ENCODE measurements at places on chromosomes 7 and 10. TPM values are rescaled to one million over a fixed set of nuclear protein-coding genes. Genes with fewer than 3 reads are reported as not detected.

Gene PALD1
- total RNA-seq: 0.56 TPM

Gene GIMAP4
- 0.56 TPM for total RNA-seq

Gene BICC1
- 92.6 TPM for total RNA-seq

Gene LIPF
- not detected for total RNA-seq

Gene AKR1D1
- total RNA-seq: not detected

Gene TRIL
- total RNA-seq: 0.56 TPM

Gene DRGX
- total RNA-seq: not detected

Gene SPDYE8
- not detected for total RNA-seq

Gene UCMA
- total RNA-seq: not detected

Gene CALHM2
- total RNA-seq: 15.0 TPM

Gene ERVW-1
- total RNA-seq: not detected

Gene EN2
- total RNA-seq: not detected

Gene AGBL3
- 0.96 TPM for total RNA-seq

Gene GALNT17
- total RNA-seq: not detected

Gene MRC1
- total RNA-seq: 0.19 TPM

Gene MYO3A
- total RNA-seq: not detected

Gene LRRTM3
- under 0.01 TPM for total RNA-seq

Gene CPED1
- 52.1 TPM for total RNA-seq

Gene CPVL
- total RNA-seq: 0.58 TPM

Gene CRHR2
- total RNA-seq: not detected

Gene MBL2
- not detected for total RNA-seq

Gene MUC3A
- total RNA-seq: not detected

Gene MPP7
- total RNA-seq: 0.38 TPM

Gene ABCB1
- total RNA-seq: 2.0 TPM

Gene PIP
- total RNA-seq: 0.38 TPM

Gene ZNF365
- 3.3 TPM for total RNA-seq

Gene IGFBP1
- total RNA-seq: 1.2 TPM

Gene RNF148
- 0.28 TPM for total RNA-seq

Gene PVRIG
- 0.19 TPM for total RNA-seq

Gene OR9A2
- not detected for total RNA-seq

Gene KRIT1
- total RNA-seq: 30.3 TPM

Gene LMOD2
- total RNA-seq: not detected

Gene MEOX2
- 43.3 TPM for total RNA-seq

Gene CYP3A7
- total RNA-seq: not detected

Gene FKBP6
- not detected for total RNA-seq

Gene CDK5
- 18.9 TPM for total RNA-seq

Gene TAS2R39
- not detected for total RNA-seq

Gene VWDE
- 0.19 TPM for total RNA-seq

Gene HEPACAM2
- 0.28 TPM for total RNA-seq

Gene CRTAC1
- total RNA-seq: 0.28 TPM

Gene SLC18A3
- under 0.01 TPM for total RNA-seq

Gene IFIT1B
- not detected for total RNA-seq

Gene TM9SF3
- total RNA-seq: 197 TPM

Gene AGMO
- total RNA-seq: 6.2 TPM

Gene MYH16
- total RNA-seq: not detected

Gene SCIN
- 0.56 TPM for total RNA-seq

Gene CHAT
- not detected for total RNA-seq

Gene RBM20
- total RNA-seq: 0.19 TPM

Gene ANXA8
- 0.19 TPM for total RNA-seq

Gene SH2B2
- total RNA-seq: 1.2 TPM

Gene CXCL12
- total RNA-seq: 75.3 TPM
